ENCODE measurements at places on chromosomes 3 and 15.
A peak's percentile ranks its signal among the peaks of the same experiment; 100 is the strongest.

GRCh38 chr3:148600440-148600839 is 97.3 kb upstream of the AGTR1 start:
- DNase-seq: no peak

- DNase-seq: no peak
Measured at GRCh38 chr3:15667484-15667883, 65.9 kb downstream of the BTD start.

DNA sequence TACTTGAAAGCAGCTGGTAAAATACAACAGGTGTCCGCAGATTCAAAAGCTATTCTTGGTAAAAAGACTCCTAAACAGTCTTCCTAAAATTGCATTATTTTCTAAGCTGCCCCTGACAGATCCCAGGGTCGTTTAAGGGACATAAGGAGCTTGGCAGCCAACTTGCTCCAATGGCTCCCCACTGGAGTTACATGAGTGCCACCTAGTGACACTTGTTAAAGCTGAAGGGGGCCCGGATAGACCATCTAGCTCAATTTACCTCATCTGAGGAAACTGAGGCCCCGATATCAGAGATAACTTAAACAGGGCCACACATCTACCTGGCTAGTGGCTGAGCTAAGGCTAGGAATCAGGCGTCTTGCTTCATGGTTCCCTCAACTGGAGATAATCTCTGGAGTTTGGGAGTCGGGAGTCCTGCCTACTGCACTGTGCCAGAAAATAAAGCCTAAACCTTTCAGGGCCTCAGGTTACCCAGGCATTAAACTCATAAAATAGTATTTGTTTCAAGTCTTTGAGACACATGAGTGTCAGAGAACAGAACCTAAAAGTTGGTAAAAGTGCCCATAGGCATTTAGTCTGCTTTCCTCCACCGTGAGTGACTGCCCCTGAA is 6.5 kb upstream of the TBC1D23 start:
- peak; percentile 39 for DNase-seq

DNA sequence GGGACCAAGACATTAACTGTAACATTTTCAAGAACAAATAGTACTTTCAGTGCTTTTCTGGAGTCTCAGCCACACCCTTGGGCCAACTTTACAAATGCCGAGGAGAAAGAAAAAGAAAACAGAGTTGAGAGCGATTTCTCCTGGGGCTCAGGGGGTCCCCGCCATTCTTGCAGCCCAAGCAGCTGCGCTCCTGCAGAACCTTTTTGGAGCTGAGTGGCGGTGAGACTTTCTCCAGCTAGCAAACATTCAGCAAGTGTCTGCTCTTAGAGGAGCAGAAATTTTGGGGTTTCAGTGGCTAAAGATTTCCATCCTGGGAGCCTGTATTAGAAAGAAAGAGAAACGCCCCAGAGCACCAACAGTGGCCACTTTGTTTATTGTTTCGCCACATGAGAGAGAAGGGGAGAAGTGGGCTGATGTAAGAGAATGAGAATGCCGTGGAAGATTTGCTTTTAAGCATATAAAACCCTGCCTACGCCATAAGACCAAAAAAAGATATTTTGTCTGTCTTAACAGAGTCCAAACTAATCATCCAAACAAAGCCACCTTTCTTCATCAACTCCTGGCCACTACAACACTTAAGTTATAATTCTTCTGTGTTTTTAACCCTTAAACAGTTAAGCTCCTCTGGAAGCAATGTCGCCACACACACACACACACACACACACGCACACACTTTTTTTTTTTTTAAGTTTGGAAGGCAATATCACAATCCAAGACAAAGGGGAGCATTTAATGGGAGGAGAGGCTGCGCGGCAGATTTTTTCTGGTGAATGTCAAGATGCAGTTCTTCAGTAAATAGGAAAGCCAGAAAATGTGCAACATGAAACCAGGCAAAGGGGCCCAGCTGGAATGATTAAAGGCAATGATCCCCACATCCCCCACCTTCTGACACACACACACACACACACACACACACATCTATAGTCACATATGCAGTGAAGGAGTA is 19.2 kb downstream of the EID1 start:
- peak; percentile 64 for DNase-seq

DNA sequence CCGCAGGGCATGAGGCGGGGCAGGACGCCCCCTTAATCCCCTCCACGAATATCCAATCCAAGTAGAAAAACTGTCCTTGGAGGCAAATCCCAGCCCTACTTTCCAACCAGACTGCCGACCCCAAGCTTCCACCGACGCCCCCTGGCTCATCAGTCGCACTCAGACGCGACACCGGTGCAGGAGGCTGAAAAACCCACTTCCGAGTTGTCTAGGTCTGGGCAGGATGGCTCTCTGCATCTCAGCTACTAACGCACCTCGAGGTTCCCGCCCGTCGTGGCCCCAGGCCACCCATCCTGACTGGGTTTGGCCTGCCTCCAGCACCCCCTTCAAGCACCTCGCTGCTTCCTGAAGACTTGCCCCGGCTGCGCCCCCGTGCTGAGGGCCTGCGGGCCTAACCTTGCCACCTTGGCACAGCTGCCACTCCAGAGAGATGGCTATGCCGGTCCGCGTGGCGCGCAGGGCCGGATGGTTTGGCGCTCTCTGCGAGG is 15.5 kb downstream of the RGMA start:
- DNase-seq: no peak

GRCh38 chr3:149971403-149972075 is 844 bp upstream of the PFN2 start:
- DNase-seq: peak; percentile 82

- DNase-seq: no peak
Measured at GRCh38 chr15:78790027-78790426, 21.2 kb downstream of the ADAMTS7 start.

DNA sequence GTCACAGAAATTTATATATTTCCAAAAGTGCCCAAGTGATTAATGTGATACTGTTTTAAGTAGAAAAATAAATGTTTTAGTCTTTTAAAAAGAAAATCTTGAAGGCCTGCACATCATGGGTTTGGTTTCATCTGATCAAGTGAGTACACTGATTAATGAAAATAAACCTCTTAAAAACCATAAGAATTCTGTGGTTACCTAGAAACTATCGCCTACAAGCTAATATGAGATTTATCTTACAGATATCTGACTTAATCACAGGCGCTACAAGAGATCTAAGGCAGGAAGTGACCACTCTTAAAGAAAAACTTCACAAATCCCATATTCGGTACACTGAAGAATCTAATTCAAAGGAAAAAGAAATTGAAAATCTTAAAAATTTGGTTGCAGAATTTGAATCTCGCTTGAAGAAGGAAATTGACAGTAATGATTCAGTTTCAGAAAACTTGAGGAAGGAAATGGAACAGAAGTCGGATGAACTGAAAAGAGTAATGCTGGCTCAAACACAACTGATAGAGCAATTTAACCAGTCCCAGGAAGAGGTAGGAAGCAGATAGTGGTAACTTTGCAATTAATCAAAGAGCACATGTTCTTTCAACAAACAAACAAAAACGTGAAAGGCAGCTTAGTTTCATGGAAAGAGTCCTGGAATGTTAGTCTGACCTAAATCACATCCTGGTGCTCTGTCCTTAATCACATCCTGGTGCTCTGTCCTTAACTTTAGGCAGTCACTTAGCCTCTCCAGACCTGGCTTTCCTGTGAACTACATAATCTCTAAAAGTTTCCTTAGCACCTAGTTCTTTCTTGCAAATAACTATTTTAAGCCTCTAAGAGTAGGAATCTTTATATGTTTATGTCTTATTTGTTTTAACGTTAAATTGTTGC is 131.8 kb downstream of the CCNL1 start:
- no peak for DNase-seq

DNA sequence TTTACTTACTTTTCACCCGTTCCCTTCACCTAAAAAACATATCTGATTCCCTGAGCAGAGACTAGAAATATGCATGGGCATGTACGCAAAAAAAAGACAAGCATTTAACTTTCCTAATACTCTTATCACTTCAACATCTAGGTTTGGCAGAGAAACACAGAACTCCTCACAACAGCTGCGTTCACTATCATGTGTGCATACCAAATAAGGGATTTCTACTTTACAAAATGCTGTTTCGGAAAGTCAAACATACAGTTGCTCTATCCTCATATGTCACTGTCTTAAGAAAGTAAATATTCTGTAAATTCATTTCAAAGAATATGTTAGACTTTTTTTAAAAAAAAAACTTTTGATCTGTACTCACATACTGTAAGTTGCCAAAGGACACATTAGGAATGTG is 65.1 kb upstream of the CBLB start:
- DNase-seq: no peak

DNA sequence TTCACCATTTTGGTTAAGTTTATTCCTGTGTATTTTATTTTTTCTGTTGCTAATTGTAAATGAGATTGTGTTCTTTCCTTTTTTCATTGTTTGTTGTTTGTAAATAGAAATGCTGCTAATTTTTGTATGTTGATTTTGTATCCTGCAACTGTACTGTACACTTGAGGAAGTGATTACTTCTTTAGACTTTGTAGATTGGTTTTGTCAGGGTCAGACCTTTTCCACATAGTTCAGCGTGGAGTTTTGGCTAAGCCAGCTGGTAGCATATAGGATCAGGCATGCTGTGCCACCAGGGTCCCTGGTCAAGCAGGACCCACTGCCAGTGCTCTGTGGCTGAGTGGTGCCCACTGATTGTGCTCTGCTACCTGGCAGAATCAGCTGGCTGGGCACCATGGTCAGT is 80.1 kb downstream of the CD200 start:
- DNase-seq: no peak

- no peak for DNase-seq
Measured at GRCh38 chr3:27573780-27574437, 89.7 kb upstream of the SLC4A7 start.

GRCh38 chr3:185207481-185207880 is 46.4 kb downstream of the EHHADH start:
- no peak for DNase-seq

DNA sequence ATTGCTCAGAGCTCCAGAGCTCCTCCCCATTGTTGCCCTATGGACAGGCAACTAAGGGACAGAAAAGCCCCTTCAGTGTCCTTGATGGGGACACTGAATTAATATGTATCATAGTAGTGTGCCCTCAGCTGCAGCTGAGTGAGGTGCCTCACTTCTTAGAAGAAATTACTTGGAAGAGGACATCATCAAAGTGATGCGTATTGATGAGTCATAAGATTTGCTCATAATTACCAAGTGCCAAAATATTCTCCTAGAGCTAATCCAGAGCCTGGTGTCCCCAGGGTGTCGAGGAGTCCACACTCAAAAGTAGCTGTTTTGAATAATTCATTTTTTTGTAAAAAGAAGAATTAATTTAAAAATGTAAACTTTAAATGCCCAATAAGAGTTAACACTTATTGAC is 200.7 kb upstream of the SEMA6D start:
- DNase-seq: no peak

DNA sequence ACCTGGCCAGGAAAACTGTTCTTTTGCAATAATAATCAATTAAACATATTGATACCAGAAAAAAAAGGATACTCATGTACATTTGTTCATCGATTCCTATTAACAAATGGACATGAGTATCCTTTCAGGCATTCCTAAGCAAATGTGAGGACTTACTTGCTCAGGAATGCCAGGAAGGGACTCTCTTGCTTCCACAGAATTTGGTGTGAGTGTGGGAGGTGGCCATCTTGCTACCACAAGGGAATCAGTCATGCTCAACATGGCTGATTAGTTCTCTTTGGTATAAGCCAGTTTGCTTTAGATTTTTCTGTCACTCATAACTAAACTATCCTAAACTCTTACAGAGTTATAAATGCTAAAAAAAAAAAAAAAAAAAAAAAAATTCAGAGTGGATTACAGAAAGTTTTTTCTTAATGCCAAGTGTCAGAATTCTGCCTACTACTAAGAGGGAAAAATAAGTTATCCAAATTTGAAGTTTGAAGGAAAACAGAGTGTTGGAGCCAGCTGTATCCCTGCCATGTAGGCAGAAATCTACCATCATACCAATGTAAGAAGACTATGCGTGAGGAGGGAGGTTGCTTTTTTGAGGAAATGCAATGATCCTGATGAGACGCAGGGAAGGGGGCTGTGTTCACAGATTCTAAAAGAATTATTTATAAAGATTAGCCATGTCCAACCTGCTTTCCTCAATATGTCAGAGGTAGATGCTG is 98.7 kb downstream of the PLD1 start:
- no peak for DNase-seq

GRCh38 chr3:4990069-4990468 is 10.8 kb downstream of the BHLHE40 start:
- DNase-seq: no peak

- no peak for DNase-seq
Measured at GRCh38 chr3:100171211-100171914, 57.1 kb upstream of the FILIP1L start.

GRCh38 chr15:96354731-96355567 is 24.4 kb downstream of the NR2F2 start:
- peak; percentile 71 for DNase-seq

DNA sequence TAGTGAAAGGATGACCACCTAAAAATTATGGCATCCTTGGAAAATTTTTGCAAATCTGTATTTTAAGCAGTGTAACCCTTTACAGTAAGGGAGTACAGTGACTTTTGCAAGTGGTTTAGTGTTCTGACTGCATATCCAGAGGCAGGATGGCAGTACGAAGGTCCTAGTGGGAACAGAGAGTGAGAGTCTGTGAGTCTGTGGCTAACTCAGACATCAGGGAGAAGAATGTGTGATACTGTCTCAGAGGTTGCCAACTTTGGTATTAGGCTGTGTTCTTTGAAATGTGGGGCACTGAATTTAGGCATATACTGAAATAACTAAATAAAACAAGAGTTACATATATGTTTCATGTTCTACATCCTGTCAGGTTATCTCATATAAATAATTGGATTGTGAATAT is 25.7 kb downstream of the PRKCI start:
- no peak for DNase-seq

DNA sequence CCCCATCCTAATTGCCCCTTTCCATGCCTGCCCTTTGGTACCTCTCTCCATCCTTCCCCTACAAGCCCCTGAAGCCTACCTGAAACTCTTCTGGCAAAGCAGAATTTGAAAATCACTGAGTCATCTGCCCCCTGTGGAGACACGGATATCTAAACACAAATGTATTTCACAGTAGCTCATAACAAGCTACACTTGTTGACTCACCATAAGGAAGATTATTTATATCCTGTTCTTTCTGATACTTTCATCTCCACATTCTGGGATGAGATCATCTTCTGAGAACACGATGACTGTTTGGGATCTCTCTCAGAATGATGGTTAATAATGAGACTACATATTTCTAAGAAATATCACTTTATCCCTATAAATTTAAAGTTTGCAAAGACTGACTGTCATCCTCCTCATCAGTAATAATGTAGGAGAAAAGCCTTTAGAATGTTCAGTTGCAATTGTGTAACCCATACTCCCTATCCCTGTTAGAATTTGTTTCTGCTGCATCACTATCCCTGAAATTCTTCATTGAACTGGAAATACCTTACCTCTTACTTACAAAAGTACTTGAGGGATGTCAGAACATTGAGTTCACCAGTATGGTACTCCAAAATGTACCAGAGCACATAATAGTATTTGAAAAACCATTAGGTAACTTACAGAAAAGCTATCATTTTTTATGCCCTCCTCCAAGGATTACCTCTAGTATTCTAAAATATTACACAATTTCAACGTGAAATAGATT is 116.1 kb upstream of the IL12A start:
- no peak for DNase-seq

GRCh38 chr3:175242243-175242642 is 383.1 kb downstream of the NAALADL2 start:
- no peak for DNase-seq

GRCh38 chr3:113630956-113631542 is 65.4 kb downstream of the USF3 start:
- no peak for DNase-seq
